Activated T-cell treated with anti-CD3 and anti-CD28 coated beads, Interleukin-2, amount 50 U/mL, for 24 hours (primary cell): ENCODE measurements at places on chromosomes 13 and 19.

- H3K27ac ChIP-seq = no peak overlapping the region
- H3K36me3 ChIP-seq = no peaks in the 10 kb centered on the region
- no peak overlapping the region for H3K4me3 ChIP-seq
- peaks cover 19% of the 10 kb centered on the region for H3K27me3 ChIP-seq
- no peaks in the 10 kb centered on the region for H3K4me1 ChIP-seq
Measured at GRCh38 chr13:43472980-43473379, 313.8 kb downstream of the ENOX1 start.

DNA sequence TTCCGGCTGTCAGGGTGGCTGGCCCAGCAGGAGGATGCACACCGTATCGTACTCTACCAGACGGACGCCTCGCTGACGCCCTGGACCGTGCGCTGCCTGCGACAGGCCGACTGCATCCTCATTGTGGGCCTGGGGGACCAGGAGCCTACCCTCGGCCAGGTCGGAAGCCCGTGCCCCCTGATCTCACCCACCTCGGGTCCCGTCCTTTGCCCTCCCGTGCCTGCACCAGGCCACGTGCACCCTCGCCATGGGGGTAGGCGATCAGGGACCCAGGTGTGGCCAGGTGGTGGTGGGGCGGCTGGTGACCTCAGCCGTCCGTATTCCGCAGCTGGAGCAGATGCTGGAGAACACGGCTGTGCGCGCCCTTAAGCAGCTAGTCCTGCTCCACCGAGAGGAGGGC lies 19.0 kb downstream of the PNPLA6 start:
- H3K27me3 ChIP-seq = no peaks in the 10 kb centered on the region
- no peak for DNase-seq
- H3K36me3 ChIP-seq = peaks cover 84% of the 10 kb centered on the region
- H3K27ac ChIP-seq = no peak overlapping the region

- H3K4me1 ChIP-seq = peaks cover 56% of the 10 kb centered on the region
- H3K27ac ChIP-seq = peak overlapping the region; percentile 92
- no peak for DNase-seq
- peaks cover 1% of the 10 kb centered on the region for H3K36me3 ChIP-seq
- no peaks in the 10 kb centered on the region for H3K27me3 ChIP-seq
Measured at GRCh38 chr13:30734439-30734838, 904 bp upstream of the ALOX5AP start.

- no peaks in the 10 kb centered on the region for H3K4me1 ChIP-seq
- DNase-seq = no peak
- no peak overlapping the region for H3K4me3 ChIP-seq
- peaks cover 36% of the 10 kb centered on the region for H3K36me3 ChIP-seq
Measured at GRCh38 chr19:58170860-58171259, 12.0 kb upstream of the ZNF274 start.

GRCh38 chr13:59715611-59716010 lies 448.1 kb downstream of the DIAPH3 start:
- H3K4me3 ChIP-seq = no peak overlapping the region
- H3K36me3 ChIP-seq = no peaks in the 10 kb centered on the region
- H3K27me3 ChIP-seq = no peaks in the 10 kb centered on the region
- DNase-seq = no peak

DNA sequence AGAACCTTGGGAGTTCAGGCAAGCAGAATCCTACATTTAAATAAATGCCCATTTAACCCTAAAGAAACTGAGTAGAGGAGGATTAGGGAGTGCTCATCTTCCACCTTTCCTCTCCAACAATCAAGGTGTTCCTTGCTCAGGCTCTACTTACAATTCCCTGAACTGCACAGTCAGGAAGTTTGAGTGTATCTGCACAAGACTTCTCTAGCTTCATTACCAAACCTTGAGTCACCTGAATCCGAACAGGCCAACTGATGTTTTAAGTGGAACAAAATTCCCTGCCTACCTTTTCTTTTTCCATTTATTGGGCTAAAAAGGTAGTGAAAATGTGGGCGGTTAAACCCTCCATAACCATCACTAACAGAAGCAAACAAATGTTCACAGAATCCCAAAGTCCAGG lies 78.3 kb downstream of the FOXO1 start:
- H3K27ac ChIP-seq = peak overlapping the region; percentile 82
- no peak for DNase-seq
- H3K36me3 ChIP-seq = peaks cover 54% of the 10 kb centered on the region
- H3K4me1 ChIP-seq = peaks cover 93% of the 10 kb centered on the region

GRCh38 chr19:50203281-50204080 lies at the start of gene MYH14:
TSS of gene MYH14 (plus strand) at chr19:50203622. CDS start at chr19:50210366, 6,744 bp downstream.
- no peaks in the 10 kb centered on the region for H3K36me3 ChIP-seq
- H3K27me3 ChIP-seq = peaks cover 69% of the 10 kb centered on the region
- DNase-seq = peak; percentile 43
- no peak within 1 kb of the TSS for H3K27ac ChIP-seq

- no peaks in the 10 kb centered on the region for H3K4me1 ChIP-seq
- DNase-seq = no peak
- H3K27ac ChIP-seq = no peak overlapping the region
- H3K27me3 ChIP-seq = no peaks in the 10 kb centered on the region
- no peak overlapping the region for H3K4me3 ChIP-seq
Measured at GRCh38 chr13:53807251-53807834, 778.7 kb downstream of the OLFM4 start.

GRCh38 chr13:64154514-64154913 lies 2738.9 kb upstream of the PCDH20 start:
- H3K27ac ChIP-seq = no peak overlapping the region
- H3K27me3 ChIP-seq = no peaks in the 10 kb centered on the region

DNA sequence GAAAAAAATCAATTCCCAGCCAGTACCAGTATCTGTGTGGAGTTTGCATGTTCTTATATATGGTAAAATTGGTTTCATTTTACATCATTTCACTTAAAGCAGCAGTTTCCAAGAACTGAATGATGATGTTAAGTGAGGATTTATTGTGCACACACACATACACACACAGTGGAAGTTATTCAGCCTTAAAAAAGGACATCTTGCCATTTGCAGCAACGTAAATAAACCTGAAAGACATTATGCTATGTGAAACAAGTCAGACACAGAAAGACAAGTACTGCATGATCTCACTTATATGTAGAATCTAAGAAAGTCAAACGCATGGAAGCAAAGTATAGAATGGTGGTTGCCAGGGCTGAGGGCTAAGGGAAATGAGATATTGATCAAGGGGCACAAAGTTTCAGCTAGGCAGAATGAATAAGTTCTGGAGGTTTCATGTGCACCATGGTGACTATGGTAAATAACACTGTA lies 5.3 kb downstream of the SIGLECL1 start:
- H3K27ac ChIP-seq = no peak overlapping the region
- H3K36me3 ChIP-seq = no peaks in the 10 kb centered on the region
- H3K4me1 ChIP-seq = peaks cover 20% of the 10 kb centered on the region
- peaks cover 22% of the 10 kb centered on the region for H3K27me3 ChIP-seq
- H3K4me3 ChIP-seq = no peak overlapping the region

- DNase-seq = no peak
- H3K27me3 ChIP-seq = no peaks in the 10 kb centered on the region
- H3K4me1 ChIP-seq = no peaks in the 10 kb centered on the region
- peaks cover 65% of the 10 kb centered on the region for H3K36me3 ChIP-seq
- no peak overlapping the region for H3K27ac ChIP-seq
Measured at GRCh38 chr19:326871-327270, 17.7 kb downstream of the MIER2 start.

DNA sequence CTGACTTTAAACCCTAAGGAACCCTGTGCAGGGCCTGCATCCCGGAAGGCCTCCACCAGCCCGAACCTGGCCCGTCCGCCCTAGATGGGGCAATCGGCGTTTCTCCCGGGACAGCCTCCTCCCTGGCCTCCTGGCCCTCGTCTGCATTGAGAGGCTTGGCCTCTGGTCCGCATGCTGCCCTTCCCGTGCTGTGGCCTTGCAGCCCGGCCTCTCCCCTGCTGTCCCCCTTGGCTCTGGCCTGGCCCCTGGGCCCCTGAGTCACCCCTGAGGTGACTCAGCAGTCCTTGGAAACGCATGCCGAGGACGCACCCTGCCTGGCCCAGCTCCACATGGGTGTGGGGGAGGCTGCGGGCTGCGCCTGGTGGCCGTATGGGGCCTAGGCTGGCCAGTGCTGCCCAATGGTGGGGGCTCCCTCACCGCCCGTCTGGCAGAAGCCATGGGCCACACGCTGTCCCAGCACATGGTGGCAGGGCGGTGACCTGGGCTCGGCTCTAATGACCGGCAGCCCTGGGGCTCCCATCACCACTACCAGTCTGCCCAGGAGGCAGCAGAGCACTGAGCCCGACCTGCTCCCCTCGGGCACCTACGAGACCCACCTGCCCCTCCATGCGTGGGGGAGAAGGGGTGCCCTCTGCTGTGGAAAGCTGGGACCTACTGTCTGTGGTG lies 25.7 kb downstream of the SH3GL1 start:
- H3K4me3 ChIP-seq = no peak overlapping the region
- DNase-seq = no peak
- no peak overlapping the region for H3K27ac ChIP-seq
- H3K4me1 ChIP-seq = peaks cover 65% of the 10 kb centered on the region
- no peaks in the 10 kb centered on the region for H3K27me3 ChIP-seq

DNA sequence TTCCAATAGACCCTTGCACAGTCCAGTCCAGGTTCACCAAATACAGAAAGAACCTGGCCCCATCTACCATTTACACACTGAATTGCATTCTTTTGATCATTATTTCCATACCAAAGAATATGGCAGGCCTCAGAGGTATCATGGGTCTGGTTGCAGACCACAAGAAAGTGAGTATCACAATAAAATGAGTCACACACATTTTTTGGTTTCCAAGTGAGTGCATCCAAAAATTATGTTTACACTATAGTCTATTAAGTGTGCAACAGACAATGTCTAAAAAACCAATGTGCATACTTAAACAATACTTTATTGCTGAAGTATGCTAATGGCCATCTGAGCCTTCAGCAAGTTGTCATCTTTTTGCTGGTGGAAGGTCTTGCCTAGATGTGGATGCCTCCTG lies 105.3 kb downstream of the SPACA7 start:
- no peak for DNase-seq
- no peak overlapping the region for H3K4me3 ChIP-seq
- no peaks in the 10 kb centered on the region for H3K27me3 ChIP-seq
- H3K27ac ChIP-seq = no peak overlapping the region
- peaks cover 28% of the 10 kb centered on the region for H3K36me3 ChIP-seq
- H3K4me1 ChIP-seq = peaks cover 3% of the 10 kb centered on the region

GRCh38 chr13:94620286-94620896 lies 18.7 kb downstream of the GPR180 start:
- H3K4me3 ChIP-seq = no peak overlapping the region
- H3K27ac ChIP-seq = no peak overlapping the region
- H3K4me1 ChIP-seq = peaks cover 9% of the 10 kb centered on the region
- no peak for DNase-seq
- peaks cover 82% of the 10 kb centered on the region for H3K36me3 ChIP-seq
- no peaks in the 10 kb centered on the region for H3K27me3 ChIP-seq

- peak overlapping the region; percentile 58 for H3K4me3 ChIP-seq
- no peaks in the 10 kb centered on the region for H3K36me3 ChIP-seq
- H3K27me3 ChIP-seq = no peaks in the 10 kb centered on the region
- peak; percentile 77 for DNase-seq
- peak overlapping the region; percentile 23 for H3K27ac ChIP-seq
Measured at GRCh38 chr19:45676851-45677263, 8.8 kb downstream of the GIPR start.

DNA sequence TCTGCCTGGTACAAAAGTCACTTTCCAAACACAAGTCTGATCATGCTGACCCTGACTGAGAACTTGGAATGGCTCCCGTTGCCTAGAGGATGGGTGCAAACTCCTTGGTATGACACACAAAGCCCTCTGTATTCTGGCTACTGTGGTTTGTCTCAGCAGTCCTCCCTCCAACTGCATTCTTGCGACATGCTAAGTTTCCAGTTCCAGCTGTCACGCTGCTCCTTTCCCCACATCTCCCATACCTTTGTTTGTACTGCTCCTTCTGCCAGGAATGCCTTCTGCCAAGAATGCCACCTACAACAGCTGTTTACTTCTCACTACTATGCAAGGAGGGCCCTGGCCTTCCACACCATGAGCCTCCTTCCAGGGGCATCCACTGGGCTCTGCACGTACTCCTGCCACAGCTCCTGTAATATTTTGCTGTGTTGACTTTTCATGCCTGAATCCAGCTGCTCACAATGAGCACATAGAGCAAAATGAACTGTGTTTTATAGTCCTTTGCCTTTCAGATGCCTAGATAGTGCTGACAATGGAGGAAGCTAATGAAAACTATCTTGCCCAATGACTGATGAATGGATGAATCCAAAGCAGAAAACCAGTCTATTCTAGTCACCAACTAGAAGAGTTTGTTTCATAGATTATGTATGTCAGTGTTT lies 543.7 kb downstream of the EFNB2 start:
- H3K27me3 ChIP-seq = no peaks in the 10 kb centered on the region
- no peaks in the 10 kb centered on the region for H3K36me3 ChIP-seq
- no peak for DNase-seq

GRCh38 chr13:30363725-30364124 lies 56.4 kb upstream of the KATNAL1 start:
- no peak for DNase-seq
- peaks cover 9% of the 10 kb centered on the region for H3K4me1 ChIP-seq

DNA sequence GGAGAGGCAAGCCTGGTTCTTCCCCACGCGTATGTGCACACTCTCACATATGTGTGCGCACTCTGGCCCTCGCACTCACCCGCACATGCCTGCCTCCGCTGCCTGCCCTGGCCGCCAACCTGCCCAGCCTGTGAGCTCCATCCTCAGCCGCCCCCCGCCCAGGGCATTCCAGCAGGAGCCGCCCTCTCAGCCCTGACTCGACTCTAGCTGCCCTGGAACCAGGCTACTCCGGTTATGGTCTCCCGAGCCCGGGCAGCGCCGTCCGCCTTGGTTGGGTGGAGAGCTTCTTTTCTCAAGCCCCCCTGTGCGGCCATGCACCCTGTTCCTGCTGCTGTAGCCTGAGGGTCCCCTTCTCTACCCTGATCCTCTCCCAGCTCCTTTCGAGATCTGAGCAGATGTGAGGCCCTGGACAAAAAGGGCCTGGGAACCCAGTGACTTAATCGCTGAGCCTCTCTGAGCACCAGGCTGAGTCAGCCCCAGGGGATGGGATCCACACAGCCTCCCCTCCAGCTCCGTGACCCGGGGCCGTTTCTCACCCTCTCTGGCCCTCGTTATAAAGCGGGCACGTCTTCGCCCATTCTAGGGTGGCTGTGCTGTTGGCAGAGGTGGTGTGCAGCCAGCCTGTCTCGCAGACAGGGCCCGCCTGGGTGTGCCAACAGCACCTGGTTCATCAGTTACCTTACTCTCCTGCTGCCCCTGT lies 191.5 kb downstream of the TEX29 start:
- no peaks in the 10 kb centered on the region for H3K36me3 ChIP-seq
- no peak for DNase-seq
- no peak overlapping the region for H3K27ac ChIP-seq
- H3K4me3 ChIP-seq = no peak overlapping the region
- H3K4me1 ChIP-seq = no peaks in the 10 kb centered on the region

DNA sequence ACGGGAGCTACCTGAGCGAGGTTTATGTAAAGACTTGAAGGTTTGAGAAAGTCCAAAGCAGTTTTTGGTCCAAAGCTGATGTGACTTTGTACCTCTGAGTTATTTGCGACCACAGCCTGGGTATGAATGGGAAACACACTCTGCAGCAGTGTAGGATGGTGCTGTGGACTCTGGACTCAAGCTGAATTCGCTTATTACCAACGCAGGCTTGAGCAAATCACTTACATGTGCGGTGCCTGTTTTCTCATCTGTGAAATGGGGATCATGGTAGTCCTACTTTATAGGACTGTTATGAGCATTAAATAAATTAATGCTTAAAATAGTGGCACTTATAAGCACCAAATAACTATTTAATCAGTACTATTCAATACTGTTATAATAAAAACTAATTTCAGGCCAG lies 176.5 kb downstream of the PAN3 start:
- no peak for DNase-seq
- H3K4me1 ChIP-seq = no peaks in the 10 kb centered on the region
- no peaks in the 10 kb centered on the region for H3K27me3 ChIP-seq
- no peaks in the 10 kb centered on the region for H3K36me3 ChIP-seq
